ENCODE measurements at places on chromosomes 1 and 21.

DNA sequence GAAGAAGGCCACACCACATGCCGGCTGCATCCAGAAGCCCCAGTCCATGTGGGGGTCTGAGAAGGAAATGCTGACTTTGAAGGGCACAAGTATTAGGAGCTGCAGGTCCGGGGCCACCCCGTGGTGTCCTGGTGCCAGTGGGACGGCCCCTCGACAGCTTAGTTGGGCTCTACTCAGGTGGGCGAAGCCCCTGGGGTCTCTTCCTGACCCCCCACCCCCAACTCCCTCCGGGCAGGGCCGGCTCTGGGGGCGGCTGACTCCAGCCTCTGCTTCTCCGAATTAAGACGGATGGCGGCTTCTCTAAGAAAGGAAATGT, 62.1 kb upstream of the TTC34 start:
- no peak for DNase-seq

GRCh38 chr1:165501330-165501969, 42.4 kb upstream of the LRRC52 start:
- DNase-seq: no peak

DNA sequence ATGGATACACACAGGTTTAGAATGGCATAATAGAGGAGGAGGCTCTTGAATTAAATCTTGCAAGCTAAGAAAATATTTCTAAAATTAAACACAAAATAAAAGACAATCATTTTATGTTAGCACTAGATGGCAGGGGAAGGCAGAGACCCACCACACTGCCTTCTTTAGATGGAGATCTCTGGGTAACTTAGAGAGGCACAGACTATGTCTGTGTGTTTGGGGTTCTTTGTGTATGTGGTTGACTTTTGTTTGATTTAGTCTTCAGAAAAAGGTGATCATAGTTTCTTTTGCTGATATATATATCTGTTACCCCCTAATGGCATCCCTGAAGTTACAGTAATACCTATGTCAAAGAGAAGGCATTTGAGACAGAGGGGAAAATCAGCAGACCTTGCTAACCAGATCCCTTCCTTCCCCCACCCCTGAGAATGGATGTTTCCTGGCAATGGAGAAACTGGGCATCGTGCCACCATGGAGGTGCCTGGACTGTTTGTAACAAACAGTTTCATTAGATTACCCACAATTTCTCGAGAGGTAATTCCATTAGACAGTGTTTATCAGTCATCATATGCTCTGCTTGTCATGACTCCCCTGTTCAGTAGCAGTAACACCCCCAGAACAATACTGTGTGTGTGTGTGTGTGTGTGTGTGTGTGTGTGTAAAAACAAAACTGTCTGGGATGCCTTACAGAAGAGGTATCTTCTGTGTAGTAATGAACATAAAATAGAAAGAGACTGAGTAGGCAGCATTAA, 228.3 kb upstream of the DEPDC1 start:
- peak; percentile 20 for DNase-seq

DNA sequence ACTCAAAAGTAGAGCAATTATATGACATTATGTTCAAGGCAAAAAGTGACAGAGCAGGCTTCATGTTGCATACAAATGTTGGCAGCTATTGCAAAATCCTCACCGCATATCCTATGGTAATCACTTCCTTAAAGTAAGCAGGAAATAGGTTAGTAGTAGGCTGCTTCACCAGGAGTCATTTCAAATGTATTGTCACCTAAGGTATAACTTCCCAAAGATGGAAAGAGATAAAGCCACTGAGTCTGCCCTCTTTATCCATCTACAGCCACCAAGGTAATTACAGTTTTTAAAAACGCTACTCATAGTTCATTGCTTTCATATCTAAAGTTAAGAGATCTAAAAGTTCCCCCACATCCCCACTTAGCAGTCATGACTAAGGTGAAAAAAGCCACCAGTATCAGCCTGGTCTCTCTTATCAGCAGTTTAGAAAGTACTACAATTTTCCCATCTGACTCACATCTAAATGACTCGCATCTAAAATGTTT, 31.6 kb upstream of the UBE2U start:
- DNase-seq: peak; percentile 79

DNA sequence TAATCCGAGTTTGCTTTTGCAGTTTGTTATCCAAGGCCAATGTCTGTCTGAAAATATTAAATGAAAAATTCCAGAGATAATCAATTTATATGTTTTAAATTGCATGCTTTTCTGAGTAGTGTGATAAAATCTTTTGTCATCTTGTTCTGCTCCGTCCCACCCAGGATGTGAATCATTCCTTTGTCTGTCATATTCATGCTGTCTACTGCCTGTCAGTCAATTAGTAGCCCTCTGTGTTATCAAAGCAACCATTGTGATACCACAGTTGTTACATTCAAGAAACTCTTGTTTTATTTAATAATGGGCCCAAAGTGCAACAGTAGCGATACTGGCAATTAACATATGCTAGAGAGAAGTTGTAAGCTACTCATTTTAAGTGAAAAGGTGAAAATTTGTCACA, 819.3 kb downstream of the BRINP3 start:
- no peak for DNase-seq

GRCh38 chr1:171983584-171983983, 142.3 kb downstream of the DNM3 start:
- peak; percentile 44 for DNase-seq

DNA sequence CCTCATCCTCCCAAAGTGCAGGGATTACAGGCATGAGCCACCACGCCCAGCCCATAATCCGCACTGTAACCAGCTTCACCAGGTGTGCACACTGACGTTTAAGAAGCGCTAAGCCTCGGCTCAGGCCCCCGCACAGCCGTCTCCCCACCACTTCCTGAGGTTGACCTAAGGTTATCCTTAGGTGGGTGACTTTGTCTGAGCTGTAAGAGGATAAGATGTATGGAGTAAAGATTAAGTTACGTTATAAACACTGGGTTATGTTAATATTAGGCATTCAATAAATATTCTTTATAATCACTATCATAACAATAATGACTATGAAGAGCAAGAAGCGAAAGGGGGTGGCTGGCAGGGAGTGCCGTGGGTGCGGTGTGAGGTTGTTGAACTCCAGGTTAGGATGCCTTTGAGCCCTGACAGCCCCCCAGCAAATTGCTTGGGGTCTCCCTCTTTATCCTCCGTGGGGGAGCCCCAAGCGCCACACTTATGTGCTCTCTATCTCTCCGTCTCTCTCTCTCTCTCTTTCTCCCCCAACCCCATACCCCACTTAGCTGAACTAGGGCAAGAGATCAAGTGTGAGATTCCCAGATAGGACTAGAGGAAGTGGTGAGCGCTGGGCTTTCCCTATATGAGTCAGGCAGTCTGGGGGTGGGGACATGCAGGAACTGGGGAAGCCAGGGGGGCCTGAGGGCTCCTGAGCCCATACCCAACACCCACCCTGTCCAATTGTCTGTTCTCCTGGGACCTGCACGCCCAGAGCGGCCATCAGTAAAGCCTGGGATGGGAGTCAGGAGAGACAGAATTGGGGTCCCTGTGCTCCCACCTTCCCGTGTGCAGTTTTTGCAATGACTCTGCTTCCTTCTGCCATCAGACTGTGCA, 7.6 kb downstream of the EFHD2 start:
- peak; percentile 83 for DNase-seq

DNA sequence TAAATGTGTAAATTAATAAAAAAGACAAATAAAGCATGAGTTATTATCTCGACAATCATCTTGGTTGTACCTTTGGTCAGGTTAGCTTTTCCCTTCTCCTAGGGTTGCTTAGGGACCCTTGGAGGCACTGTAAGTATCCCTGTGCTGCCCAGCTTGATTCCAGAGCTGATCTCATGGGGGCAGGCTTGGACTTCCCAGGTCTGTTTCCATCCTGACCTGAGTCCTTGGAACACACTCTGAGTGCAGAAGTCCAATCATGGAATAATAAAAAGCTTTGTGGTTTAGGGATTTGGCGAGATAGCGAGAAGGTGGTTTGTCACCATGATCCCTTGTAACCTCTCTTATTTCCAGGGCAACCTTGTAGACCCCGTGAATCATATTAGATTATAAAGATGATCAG, 18.7 kb upstream of the PAPPA2 start:
- no peak for DNase-seq

DNA sequence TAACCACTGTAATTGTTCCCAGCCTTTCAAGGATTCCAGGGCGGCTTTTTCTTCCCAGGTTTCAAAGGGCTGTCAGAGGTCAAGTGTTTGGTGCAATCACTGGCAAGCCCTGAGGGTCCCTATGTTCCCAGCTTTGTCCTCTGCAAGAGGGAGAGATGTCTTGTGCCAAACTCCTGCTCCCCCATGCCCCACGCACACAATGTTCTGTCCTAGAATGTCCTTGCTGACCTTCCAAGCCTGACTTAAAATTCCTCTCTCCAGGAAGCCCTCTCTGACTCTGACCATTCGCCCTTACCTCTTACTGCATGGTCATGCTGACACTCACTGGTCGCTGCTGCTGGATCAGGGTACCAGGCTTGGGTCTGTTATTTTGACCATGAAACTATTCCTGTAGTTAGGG, 152.5 kb upstream of the KCND3 start:
- DNase-seq: no peak

DNA sequence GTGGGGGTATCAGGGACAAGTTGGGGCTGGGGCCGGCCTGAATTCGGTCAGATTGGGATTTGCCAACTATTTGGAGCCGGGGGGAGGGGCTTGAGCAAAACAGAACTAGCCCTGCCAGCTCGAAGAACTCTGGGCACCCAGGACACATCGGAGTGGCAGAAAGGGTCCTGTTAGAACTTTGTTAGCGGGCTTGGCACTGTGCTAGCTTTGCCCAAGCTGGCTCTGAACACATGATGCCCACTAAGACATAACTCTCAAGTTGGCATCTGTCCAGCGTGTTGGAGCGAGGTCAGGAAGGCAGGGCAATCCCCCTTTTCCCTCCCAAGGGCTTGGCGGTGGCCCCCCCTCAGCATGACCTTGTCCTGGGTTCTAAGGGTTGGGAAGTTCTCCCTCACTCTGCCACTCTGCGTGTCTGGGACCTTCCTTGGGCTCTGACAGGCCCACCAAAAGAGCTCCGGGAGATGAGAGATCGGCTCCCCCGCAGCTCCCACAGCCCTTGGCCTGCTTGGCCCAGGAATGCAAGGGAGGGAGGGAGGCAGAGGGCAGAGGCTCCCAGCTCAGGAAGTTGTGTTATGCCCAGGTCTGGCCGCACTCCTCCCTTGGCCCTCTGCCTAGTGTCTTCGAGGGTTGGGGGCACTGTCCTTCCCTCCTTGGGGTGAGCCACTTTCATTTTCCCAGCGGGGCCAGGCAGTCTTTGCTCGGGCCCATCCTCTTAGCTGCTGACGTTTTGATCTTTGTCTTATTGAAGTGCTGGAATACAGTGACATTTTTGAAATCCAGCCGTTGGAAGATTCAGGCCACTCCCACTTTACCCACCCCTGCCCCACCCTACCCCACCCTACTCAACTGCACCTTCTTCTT, 1.2 kb downstream of the LMNA start:
- peak; percentile 86 for DNase-seq

DNA sequence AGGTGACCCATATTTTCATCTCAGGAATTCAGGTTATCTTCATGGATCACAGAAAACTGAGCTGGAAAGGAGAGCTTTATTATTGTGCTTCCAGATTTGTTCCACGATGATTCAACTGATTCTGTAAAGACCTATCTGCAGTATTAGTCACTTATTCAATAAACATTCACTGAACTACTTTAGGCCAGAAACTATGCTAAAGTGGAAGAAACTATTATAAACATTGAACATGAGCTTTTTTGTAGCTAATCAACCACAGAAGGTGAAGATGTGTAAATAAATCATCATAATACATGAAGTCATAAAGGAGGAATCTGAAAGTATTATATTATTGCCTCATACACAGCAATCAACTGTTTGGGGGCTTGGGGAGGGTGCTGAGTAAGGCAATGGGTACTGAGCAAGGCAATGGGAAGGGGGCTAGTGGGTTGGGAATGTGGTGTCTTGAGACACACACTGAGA, 30.6 kb upstream of the EXO1 start:
- DNase-seq: peak; percentile 87

DNA sequence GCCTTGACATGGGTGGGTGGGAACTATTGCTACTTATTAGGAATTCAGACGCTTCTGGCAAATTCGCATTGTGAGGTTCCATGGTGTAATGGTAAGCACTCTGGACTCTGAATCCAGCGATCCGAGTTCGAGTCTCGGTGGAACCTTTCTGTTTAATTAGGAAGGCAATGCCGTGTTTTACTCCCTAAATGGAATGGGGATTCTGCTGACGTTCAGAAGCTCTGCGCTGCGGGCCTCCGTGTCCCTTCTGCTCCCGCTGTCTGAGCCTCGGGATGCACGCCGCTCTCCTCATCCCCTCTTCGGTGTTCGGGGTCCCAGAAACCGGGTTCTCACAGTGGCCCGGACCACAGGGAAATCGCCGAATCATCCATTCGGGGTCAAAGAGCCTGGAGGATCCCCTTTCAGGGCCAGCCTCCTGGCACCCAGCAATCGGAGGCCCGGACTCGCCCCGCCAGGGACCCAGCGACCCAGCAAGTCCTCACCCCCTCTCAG, 280.3 kb downstream of the FAM72C start:
- DNase-seq: no peak

- no peak for DNase-seq
These were observed 23.4 kb upstream of the ABCG1 start for GRCh38 chr21:42195378-42196031.

- peak; percentile 32 for DNase-seq
These were observed 131.5 kb upstream of the LMO4 start for GRCh38 chr1:87197156-87197555.

DNA sequence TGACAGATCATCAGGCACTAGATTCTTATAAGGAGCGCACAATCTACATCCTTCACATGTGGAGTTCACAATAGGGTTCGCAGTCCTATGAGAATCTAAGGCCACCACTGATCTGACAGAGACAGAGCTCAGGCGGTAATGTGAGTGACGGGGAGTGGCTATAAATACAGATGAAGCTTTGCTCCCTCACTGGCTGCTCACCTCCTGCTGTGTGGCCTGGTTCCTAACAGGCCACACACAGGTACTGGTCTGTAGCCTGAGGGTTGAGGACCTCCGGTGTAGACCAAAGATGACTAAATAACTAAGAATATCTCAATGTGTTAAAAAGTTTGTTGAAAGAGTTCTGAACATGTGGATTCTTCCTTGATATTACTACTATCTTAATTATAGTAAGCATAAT, 56.2 kb upstream of the ADAM30 start:
- DNase-seq: no peak

DNA sequence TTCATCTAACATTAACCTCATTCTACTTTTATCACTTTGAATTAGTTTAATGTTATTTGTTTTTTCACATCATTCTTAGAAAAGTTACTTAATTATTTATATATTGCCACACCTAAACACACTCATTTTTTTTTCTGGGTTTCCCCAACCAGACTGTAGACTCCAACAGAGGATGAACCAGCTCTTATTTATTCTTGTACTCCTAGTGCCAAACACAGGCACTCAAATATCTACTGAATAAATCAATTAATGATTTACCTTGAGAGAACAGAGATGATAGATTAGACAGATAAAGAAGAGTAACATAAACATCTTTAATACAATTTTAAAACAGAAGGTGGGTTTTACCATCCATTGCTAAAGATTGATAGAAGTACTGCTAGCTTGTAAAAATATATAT, 35.6 kb downstream of the EGLN1 start:
- no peak for DNase-seq

DNA sequence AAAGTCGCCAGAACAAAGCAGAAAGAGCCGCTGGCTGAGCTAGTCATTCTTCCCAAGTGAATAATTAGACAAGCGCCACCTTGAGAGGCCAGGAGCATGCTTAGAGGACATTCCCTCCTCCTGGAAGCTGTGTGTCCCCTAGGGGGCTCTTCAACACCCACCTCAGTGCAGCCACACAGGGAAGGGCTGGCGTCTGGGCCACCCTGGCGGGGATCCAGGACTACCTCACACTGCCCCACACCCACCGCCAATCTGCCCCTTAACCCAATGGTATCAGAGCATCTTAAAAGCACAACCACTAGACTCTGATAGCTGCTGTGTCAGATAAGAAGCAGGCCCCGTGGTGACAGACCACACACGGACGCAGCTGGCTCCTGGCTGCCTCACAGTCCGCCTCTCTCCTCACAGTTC, 24.9 kb downstream of the SETD4 start:
- DNase-seq: peak; percentile 9

All from M059J (cell line).